ENCODE measurements at places on chromosomes 3 and 15.

DNA sequence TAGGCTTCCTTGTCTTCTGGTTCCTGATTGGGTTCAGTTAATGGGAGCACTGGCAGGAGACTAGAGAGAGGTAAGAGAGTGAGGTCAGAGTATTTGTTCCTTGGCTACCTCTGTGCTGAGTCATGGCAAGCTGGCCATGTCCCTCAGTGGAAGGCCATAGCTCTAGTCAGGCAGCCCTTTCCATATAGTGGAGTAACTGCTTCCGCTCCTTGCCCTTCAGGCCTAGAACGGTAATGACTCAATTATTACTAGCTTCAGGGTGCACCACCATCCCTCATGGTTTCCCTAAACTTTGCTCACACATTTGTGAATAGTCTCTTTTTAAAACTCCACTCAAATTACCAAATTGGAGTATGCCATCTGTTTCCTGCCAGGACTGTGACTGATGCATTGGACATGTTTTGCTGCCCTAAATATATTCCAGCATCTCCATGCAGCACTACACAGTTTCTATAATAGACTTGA is 10.5 kb upstream of the ANO10 start:
- peak; percentile 85 for DNase-seq

GRCh38 chr3:24361623-24362022 is 133.0 kb downstream of the THRB start:
- no peak for DNase-seq

DNA sequence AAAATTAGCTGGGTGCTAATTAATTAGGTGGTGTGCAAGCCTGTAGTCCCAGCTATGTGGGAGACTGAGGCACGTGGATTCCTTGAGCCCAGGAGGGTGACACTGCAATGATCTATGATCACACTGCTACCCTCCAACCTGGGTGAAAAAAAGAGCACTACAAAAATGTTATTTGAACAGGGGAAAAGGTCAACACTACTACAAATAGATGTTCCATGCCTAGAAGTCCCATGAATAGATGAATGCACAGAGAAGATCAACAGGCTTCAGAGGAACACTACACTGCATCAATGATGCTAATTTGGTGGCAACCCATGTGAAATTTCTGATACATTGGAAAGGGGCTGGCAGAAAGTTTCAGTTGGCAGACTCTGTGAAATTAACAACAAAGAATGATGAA is 105.4 kb upstream of the FHIT start:
- no peak for DNase-seq

- peak; percentile 15 for DNase-seq
Observed at GRCh38 chr3:189720736-189721417, 89.7 kb downstream of the TP63 start.

DNA sequence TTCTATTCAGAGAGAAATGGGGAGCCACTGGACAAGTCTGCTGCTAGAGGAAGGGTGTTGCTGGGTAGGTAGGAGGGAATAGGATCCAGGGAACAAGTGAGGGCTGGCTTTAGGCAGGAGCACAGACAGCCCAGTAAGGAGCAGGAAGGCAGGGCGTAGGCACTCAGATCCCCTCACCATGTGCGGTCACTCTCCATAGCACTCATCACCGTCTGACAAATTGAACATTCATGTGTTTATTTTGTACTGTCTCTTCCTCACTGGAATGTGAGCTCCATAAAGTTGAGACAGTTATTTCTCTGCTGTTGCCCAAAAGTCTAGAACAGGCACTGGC is 24.2 kb upstream of the LRRC34 start:
- no peak for DNase-seq

- DNase-seq: no peak
Observed at GRCh38 chr3:96169111-96169766, 645.2 kb upstream of the EPHA6 start.

DNA sequence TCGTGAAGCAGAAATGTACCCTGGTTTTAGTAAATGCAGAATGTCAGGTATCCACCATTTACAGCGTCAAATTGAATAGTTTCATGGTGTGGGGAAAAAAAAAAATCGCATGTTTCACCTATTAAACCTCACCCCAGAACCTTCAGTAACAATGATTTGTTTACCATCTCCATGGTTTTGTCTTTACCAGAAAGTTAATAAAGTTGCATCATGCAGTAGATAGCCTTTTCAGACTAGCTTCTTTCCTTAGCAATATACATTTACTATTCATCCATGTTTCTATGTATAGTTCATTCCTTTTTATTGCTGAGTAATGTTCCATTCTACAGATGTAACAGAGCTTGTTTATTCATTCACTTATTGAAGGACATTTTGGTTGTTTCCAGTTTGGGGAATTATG is 1066.1 kb downstream of the FHIT start:
- no peak for DNase-seq

DNA sequence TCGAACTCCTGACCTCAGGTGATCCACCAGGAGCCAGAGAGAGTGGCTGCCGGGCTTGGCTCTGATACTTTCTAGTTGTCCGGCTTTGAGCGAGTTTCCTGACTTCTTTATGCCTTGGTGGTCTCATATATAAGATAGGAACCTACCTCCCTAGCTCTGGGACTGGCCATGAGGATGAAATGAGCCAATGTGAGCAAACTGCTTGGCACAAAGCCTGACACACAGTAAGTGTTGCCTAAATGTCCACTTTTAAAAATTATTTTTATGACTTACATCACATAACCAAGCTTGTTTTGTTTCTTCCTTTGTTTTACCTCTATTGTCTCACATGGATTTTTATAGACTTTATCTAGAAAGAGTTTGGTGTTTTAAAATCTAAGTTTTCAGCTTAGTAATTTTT is 42.1 kb upstream of the CCDC174 start:
- no peak for DNase-seq

- DNase-seq: no peak
Observed at GRCh38 chr15:69344238-69344637, 45.5 kb downstream of the PAQR5 start.

DNA sequence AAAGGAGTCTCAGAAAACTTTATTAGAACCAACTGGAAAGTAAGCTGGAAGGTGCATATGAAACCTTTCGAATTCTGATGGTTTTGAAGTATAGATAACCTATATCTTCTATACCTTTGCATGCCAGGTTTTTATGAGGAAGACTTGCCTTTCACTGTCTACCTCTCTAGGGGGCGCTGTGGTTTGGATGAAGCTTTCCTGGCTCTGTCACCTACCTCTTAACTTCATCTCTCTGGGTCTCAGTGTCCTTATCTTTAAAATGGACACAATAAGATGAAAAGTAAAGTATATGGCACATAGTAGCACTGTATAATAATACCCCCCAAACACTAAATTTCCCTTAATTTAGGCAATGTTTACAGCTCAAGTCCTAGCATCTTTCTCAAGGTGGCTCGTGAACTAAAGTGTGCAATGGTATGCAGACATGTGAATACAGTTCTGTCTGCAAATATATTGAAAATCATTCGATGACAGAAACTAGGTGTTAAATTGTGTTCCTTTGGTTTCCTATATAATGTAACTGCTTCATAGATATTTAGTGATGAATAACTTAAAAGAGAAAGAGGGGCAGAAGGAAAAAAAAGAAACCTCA is 314.3 kb downstream of the CHST2 start:
- DNase-seq: peak; percentile 35

DNA sequence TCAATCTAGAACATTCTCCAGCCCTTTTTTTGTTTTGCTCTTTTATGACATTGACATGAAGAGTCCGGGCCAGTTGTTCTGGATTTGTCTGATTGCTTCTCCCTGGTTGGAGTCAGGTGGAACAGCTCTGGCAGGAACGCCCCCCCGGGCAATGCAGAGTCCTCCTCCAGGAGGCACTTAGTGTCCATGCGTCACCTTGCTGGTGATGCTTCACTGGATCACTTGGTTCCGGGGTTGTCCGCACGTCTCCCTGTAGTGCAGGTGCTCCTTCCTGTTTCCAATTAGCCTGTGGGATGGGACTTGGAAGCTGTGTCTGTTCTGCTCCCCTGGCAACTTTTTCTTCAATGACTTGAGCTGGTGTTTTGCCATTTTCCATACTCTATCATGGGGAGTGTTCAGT is 9.8 kb downstream of the CSK start:
- no peak for DNase-seq

DNA sequence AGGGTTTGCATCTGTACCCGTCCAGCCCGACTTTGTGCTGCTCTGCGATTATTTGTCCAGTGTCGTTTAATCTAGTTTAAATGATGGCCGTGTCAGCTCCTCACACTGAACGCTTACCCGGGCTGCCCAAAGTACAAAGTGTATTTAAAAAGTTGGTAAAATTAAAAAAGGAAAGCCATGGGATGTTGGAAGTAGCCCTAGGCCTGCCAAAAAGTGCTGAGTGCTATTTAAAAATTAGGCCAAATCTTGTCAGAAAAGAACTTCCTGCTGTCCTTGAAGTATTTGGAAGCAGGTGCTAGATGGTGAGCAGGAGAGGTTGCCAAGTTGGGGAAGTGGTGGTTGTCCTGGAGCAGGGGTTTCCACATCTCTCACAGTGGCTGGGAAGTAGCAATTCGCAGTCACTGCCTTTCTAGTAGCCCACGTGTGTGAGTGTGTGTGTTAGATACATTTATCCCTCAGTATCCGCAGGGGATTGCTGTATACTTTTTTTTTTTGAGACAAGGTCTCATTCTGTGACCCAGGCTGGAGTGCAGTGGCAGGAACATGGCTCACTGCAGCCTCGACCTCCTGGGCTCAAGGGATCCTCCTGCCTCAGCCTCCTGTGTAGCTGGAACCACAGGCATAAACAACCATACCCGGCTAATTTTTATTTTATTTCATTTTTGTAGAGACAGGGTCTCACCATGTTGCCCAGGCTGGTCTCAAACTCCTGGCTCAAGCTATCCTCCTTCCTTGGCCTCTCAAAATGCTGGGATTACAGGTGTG is 664 bp downstream of the PPCDC start:
- DNase-seq: peak; percentile 25

GRCh38 chr3:37680401-37680800 is 181.3 kb upstream of the CTDSPL start:
- DNase-seq: no peak

DNA sequence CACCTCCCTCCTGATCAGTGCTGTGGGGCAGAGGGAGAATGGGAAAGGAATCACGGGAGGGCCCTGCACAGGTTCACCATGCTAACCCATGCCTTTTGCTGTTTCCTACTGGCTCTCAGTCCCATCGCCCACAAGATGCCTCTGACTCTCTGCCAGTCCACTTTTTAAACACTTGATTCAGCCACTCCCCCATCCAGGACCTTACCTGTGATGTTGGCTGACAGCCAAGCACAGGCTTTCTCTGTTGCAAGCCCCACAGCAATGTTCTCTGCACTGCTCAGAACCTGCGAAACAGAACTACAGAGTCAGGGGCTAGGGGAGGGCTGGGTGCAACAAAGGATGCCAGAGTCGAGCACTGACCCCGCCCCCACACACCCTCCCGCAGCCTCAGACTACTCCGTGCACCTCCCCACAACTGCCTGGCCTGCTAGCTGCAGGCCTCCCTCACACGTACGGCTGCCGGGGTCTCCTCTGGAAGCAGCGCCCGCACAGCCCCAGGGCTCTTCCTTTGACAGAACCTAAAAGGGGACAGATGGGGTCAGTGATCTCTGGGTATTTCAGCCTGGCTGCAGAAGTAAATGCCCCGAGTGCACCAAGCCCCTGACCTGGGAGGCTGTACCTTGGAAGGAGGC is 9.1 kb downstream of the CDAN1 start:
- DNase-seq: peak; percentile 37

- DNase-seq: peak; percentile 72
Observed at GRCh38 chr3:122260206-122260605, 64.8 kb upstream of the CSTA start.

DNA sequence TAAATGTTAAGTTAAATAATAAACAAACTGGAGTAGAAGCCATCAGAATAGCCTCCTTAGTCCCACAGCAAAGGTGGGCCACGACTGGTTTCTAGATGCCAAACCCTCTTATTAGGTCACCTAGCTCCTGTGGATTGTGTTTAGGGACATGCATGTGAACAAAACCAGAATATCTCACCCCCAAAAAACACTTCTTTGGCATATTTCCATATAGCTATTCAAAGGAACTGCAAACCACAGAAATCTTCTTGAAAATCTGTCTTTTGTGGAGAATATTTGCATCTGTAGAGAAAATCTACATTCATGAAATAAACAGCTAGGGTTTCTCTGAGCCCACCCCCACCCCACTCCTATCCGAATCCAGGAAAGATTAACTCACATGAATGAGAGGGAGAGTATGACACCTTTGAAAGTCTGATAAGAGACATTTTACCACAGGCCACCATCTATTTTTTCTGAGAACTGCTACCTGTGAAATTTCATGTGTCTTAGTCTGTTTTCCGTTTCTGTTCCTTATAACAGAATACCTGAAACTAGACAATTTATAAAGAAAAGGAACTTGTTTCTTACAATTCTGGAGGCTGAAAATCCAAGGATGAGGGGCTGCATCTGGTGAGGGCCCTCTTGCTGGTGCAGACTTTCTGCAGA is 159.4 kb downstream of the NEK10 start:
- DNase-seq: no peak

DNA sequence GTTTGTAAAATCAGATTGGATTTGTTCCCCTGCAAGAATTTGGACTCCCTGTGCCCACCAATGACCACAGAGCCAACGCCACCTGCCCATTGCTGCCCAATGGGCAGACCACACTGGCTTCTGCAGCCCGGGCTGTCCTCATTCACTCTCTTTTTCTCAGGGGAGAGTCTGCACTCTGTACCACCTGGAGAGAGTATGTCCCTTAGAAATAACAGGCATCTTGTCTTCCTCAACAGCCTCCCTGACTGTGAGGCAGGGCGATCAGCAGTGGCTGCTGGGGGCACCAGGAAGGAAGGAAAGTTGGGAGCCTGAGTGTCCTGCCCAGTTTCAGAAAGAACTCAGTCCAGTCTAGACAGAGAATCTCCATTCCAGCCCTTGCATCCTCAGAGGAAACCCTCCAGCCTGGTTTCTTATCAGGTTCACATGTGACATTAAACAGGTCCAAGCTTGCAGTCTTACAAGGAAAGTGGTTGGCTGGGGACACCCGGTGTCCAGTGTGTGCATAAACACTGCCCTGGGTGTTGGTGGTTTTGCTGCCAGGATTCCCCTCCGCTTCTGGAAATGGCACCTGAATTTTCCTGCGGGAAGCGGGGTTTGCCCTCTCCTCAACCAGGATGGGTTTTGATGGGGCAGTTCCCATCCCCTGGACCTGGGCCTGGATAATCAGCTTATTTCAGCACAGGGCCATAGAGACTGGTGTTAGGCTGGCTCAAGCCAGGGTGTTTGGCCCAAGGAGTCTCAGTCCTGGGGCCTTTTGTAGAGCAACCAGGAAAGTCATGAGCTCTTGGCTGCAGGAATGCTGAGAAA is 37.2 kb downstream of the SSUH2 start:
- peak; percentile 81 for DNase-seq

- no peak for DNase-seq
Observed at GRCh38 chr3:7646851-7647250, 785.9 kb downstream of the GRM7 start.

GRCh38 chr3:142180761-142181362 is 31.5 kb upstream of the TFDP2 start:
- peak; percentile 26 for DNase-seq

DNA sequence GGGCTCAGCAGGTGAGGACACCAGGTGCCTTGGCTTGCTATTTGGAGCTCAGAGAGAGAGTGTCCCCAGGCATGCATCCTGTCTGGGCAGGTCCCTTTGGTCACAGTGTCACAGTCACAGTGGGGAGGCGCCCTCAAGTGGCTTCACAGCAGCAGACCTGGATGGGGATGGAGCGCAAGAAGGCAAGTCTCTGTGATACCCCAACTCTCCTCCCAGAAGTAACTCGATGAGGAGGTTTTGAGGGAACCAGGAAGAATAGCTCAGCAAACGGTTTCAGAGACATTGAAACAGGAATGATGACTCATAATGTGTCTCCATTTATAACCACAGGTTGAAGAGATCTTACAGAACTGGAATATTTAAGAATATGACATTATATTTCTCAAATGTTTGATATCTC is 66.5 kb upstream of the SH3GL3 start:
- peak; percentile 84 for DNase-seq
